ENCODE measurements at places on chromosomes 6 and 20.

DNA sequence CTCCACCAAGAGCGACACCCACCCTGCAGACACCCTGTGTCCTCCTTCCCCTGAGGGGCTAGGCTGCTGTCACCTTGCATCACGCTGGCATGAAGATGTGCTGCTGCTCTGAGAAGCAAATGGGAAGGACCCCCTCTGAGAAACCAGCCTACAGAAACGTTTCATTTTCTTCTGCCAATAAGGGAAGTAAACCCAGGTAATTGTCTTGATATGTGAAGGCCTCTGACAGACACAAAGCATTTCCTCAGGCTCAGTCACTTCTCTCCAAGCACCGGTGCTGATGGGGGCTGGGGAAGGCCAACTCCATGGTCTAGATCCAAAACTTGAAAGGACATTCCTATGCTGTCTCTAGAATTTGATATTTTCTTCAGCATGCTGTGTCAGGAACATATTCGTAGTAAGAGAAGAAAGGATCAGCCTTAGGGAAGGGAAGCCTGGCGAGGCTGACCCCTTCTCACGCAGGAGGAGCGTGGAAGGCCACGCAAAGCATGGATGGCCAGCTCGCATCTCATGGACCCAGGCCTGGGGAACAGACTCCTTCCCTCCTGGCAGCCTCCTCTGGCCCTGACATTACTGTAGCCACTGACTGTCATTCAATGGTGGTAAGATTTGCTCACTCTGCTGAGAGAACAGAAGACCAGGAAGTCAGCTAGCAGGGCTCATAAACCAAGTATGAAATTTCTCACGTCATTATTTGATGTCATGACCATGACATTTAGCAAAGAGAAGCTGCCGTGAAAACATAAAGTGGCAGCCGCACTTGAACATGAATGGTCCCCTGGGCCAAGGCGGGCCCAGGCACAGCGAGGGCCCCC lies 20.4 kb downstream of the ACSS1 start:
- DNase-seq, result no peak

GRCh38 chr6:147325557-147325956 lies 121.3 kb downstream of the STXBP5 start:
- no peak for DNase-seq

DNA sequence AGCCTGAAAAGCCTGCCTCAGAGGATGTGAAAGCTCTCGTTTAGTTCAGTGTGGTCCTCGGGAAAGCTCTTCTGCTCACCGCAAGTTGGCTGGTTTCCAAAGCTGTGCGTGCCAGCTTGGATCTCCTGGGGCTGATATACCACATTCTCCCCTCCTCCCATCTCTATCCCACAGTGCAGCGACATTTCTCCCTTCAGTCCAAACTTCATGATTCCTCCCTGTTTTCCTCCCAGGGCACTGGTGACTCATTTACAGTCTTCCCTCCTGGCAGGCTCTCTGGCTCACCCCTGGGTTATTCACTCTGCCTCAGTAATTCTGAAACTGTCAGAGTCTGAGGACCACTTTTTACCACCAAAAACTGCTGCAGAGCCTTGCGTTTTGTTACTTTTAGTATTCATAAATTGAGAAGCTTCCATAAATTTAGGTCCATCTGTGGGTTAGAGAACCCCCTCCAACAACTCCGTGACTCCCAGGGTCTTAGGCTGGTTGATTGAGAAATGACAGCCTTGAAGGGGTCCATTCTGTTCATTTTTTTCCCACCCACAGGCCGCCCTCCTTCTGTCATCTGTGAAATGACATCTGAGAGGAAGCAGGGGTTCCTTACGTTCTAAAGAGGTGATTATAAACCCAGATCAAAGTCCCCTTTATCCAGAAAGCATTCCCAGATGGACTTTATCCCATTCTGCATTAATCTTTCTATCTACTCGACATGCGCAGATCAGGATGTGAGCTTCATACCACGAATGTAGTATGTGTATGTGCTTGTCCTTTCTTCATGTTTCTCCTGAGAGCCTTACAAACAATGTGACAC lies 6.1 kb downstream of the TRIM10 start:
- DNase-seq, result no peak

GRCh38 chr6:36827261-36828079 lies 11.8 kb downstream of the CPNE5 start:
- peak; percentile 81 for DNase-seq

DNA sequence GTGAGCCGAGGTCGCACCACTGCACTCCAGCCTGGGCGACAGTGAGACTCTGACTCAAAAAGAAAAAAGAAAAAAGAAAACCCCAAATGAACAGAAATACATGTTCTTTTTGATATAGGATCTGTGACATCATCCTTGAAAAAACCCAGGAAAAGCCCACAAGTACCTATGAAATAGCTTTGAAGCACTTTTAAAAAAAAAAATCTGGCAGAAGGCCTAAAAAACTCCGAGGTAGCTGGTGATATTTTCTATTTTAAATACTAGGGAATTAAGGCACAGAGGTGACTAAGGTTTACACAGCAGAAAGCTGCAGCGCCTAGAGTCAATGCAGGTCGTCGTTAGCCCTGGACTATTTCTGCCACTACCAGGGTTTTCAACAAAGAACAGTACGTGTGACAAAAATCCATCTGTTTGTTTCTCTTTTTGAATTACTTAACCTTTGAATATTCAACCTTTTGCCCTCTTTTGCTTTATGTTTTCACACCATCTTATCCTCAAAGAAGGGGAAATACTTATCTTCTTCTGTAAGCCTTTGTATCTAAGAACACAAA lies 39.4 kb upstream of the EEF1A1 start:
- DNase-seq, result no peak

DNA sequence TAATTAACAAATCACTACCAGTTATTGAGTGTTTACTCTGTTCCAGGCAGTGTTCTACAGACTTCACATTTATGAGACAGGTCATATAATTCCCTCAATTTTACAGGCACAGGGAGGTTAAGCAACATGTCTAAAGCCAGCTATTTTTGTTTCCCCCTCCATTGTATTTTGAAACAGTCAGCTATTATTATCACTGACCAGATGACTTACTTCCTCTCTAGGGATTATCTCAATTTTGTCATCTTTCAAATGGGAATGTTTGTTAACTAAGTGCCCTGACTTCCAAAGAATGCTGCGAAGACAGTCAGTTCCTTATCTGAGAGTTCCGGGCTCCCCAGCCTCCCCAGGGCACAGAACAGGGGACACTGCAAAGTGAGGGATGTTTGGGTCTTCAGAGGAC lies 5.6 kb upstream of the CNPY3 start:
- DNase-seq, result no peak

- no peak for DNase-seq
Measured at GRCh38 chr6:43258807-43259686, 15.8 kb downstream of the TTBK1 start.

GRCh38 chr6:51934098-51934497 lies 153.3 kb downstream of the PKHD1 start:
- DNase-seq, result no peak

DNA sequence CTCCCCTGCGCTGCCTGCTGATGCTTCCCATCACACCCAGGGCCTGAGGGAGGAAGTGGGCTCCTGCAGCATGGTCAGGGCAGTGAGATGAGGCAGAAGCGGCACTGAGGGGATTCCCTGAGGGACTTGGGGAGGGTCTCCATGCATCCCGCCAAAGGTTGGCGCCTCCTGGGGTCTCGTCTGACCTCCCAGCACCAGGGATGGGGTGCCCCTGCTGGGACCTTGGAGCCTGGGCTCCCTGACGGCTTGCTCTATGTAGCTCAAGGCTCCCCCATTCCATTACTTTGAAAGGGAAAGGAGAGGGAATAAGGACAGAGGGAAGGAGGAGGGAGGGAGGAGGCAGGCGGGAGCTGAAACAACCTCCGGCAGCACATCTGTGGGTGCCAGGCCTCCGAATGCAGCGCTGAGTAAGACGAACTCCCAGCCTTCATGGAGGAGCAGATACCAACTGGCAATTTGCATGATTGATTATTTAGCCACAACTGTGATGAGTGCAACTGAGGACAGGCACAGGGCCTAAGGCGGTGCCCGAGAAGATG lies 259.3 kb downstream of the ERMARD start:
- no peak for DNase-seq

GRCh38 chr20:63956664-63957003 lies 418 bp upstream of the UCKL1 start:
- DNase-seq, result no peak

DNA sequence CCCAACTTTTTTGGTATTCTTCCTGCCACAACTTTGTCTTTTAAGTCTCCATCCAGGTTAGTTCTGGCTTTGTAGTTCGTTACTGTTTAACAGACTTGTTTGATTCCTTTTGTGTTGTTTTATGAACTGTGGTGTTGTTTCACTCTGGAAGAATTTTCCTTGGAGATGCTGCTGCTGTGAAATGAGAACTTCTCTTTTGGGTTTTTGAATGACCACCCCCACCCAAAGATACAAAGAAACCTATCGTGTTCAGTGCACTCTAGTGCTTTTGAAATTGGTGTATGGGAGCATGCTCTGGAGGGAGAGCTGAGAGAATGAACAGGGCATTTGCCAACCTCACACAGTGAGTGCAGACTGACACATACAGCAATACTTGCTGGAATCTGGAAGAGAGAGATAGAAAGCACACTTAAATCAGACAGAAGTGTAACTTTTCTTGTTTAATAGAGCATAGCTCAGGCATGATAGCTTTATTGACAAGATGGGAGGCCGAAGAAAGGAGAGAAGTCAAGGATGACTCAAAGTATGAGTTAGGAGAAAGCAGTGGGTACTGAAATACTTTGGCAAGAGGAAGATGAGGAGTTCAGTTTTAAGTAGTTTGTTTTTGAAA lies 293.1 kb downstream of the SOX4 start:
- DNase-seq, result no peak

DNA sequence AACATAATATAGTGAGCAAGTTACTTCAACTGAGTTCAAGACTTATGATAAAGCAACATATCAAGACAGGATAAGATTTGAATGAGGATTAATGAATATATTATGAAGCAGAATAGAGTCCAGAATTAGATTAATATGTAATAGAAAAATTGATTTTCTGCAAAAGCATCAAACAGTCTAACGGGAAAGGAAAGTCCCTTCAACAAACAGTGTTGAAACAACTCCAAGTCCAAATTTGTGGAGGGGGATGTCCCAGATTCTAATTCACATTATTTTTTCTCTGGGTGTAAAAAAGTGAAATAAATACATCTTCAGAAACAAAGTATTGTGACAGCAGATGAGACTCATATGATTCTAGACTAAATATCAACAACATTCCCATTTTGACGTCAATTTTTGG lies 289.7 kb downstream of the C6orf118 start:
- no peak for DNase-seq

DNA sequence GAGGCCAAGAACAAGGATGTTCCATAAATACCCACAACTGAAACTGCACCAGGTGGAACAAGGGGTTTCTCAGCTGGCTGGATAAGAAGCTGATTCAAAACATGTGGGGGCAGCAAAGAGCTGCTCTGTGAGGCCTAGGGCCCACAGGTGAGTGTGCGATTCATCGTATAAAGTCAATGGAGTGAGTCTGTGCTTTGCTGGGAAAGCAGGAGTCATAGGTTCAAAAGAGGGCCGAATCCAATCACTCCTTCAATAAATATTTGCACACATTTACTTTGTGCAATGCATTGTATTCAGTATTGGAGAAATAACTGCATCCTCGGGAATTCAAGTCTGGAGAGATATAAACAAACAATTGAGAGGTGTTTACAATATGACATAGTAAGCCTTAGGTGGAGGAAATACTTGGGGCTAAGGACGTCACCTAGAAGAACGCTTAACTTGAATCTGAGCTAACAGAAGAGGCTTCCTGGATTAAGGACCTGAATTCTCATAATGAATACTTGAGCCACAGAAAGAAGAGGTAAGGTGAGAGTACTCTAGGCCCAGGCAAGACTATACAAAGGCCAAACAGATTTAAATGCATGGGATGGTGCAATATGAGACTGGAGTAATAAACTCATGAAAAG lies 83.7 kb upstream of the TMEM30A start:
- no peak for DNase-seq

DNA sequence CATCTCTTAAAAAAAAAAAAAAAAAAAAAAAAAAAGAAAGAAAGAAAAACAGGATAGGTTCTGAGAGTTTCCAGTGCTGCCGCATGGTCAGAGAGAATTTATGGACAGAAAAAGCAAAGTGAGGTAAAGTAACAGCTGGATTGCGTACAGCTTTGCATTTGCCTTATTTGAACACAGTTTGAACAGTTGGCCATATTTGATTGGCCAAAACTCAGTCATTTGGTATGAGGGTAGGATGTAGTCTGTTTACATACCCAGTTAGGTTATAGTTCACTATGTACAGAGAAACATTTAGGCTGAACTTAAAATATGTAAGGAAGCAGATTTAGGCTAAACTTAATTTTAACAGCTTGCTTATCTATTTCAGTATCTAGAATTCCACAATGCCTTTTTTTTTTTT lies 17.5 kb upstream of the L3MBTL1 start:
- no peak for DNase-seq

DNA sequence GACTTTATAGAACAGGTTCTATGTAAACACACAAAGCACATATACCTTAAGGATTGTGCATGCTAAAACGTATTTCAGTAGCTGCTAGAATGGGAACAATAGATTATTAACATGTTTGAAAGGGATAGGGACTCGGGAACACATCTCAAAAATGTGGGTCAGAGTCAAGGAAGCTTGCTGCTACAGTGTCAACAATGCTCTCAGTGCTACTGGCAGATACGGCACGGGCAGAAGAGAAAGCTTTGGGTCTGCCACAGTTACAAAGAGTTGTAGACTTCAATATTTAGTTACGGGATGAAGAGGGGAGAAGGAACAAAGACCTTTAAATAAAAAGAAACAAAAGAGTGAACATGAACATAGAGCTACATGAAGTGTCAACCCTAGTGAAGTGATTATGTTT lies 170.5 kb downstream of the BACH2 start:
- DNase-seq, result no peak

DNA sequence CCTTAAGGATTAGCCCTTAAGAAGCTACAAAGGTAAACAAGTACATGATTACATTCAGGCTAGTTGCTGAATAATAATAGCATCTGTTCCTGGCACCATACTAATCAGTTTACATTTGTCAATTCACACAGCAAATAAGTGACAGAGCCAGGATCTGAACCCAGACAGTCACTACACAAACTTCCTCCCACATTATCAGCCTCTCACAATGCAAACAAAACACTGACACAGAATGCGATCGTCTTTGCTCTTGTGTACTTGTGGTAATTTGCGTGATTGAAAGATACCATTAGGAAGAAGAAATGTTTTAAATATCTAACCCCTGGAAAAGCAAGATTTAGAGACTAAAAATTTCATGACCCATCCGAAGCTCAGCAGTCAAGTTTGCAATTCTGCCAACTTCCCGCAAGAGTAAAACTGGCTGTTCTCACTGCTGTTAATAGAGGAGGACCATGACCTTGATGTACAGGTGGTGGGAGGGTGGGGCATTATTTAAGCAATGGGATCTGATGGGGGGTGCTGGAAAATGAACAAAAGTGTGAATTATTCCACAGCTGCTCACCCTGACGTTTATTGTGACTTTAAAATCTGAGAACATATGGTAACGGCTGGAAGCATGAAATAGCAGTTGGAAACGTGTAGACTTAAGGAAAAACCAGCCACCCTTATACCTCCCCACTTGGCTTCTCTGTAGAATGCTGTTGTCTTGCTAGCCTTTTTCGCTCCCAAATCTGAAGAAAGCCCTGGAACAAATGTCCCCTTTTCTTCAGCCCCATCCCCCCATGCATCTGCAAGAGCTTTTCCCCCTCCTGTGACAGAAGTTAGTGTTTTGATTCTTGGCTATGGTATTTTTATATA lies 95.3 kb upstream of the ARMC2 start:
- DNase-seq, result no peak

All from right cardiac atrium (tissue), 5 donors.